ENCODE measurements at places on chromosomes 5 and 9.

DNA sequence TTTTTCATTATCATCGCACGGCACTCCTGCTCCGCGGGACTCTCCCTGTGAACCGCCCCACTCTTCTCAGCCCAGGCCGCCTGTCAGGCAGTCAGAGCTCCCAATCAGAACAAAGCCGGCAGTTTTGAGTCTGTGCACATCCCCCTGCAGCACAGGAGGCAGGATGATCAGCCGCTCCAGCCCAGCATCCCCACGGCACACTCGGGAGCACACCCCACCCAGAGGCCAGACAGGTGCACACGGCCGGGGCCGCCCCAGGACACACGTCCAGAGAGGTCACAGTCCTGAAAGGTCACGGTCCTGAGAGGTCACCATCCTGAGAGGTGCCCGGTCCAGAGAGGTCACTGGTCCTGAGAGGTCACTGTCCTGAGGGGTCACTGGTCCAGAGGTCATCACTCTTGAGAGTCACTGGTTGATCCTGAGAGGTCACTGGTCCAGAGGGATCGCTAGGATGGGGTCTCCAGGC lies 8.4 kb downstream of the TPPP start:
- DNase-seq = no peak

- no peak for DNase-seq
These were observed 78.1 kb upstream of the HMHB1 start for GRCh38 chr5:143733665-143734455.

DNA sequence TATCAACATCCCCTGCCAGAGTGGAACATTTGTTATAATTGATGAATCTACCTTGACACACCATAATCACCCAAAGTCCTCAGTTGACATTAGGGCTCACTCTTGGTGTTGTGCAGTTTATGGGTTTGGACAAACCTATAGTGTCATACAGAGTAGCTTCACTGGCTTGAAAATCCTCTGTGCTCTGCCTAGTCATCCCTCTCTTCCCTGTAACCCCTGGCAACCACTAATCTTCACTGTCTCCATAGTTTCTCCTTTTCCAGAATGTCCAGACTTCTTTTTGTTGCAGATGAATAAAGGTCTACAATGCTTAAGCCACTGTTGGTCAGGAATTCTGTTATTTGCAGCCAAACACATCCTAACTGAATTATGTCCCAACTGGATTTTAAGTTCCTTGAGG lies 22.5 kb upstream of the SUB1 start:
- no peak for DNase-seq

DNA sequence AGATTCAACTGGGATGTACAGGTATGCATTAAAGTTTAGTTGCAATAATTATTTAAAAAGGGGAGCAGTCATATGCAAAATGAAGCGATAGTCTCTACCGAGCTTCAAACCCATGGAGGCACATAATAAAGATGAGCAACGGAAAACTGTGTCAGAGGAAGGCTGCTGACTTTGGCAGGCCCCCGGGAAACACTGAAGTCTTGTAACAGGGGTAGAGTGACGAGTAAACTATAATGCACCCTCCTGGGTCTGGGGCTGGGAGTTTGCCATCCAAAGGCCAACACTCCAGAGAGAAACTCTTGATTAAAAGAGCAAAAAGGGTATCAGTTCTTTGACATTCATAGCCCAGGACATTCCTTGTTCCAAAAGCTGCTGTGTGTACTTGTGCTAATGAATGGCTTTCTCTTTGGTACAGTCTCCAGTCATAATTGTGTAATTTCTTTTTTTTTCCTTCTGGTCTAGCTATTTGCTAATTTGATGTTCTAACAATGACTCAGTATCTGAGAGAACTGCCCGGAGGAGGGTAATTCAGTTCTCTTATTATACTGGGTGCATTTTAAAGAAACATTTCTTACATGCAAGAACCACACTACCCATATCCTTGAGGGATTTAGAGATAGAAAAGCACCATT lies 59.2 kb downstream of the TNC start:
- DNase-seq = no peak

- DNase-seq = no peak
These were observed 110.1 kb upstream of the MOCS2 start for GRCh38 chr5:53219610-53220009.

- DNase-seq = no peak
These were observed 198.0 kb downstream of the CAAP1 start for GRCh38 chr9:26694381-26695297.

GRCh38 chr9:87557996-87558395 lies 60.3 kb downstream of the DAPK1 start:
- DNase-seq = no peak

DNA sequence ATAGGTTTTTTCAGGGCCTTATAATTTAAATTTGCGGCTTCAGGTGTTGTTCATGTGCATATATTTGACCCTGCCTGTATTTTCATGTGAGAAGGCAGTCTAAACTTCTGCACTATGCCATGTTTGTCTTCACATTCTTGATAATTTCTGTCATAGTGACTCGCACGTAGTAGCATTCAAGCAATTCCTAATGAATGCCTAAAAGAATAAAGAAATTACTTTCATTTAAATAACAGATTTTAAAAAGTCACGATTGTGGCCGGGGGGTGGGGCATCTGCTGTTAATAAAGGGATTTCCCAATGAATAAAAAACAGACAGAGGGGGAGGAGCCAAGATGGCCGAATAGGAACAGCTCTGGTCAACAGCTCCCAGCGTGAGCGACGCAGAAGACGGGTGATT lies 318.0 kb downstream of the ADAMTS6 start:
- DNase-seq = no peak

GRCh38 chr5:22431406-22431805 lies 421.7 kb downstream of the CDH12 start:
- DNase-seq = no peak

- no peak for DNase-seq
These were observed 136.7 kb upstream of the NFIL3 start for GRCh38 chr9:91560301-91560700.

GRCh38 chr5:156929366-156929948 lies 33.6 kb downstream of the TIMD4 start:
- DNase-seq = no peak

DNA sequence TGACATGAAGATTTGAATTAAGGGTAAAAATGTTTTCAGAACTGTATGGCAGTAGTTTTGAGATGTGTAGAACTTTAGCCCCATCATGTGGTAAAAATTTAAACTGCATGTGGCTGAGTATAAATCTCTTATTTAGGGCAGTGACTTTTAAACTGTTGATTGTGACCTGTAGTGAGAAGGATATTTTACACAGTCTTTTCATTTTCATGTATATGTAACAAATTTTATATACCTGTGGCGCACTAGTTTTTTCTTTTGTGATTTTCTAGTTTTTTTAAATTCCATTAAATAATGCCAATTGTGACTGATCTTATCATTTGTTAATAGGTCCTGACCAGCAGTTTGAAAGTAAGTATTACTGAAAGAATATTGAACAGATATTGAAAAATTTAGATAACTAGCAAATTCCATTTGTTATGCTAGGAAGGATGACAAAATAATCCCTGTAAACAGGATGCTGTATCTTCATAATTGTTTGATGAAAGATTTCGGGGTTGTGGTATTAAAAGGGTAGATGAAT lies 47.2 kb downstream of the GPBP1 start:
- DNase-seq = no peak

- no peak for DNase-seq
These were observed 22.8 kb upstream of the ELL2 start for GRCh38 chr5:95984287-95984938.

Measured in stimulated activated CD4-positive, alpha-beta T cell treated with anti-CD3 and anti-CD28 coated beads, Interleukin-1b, Interleukin-23, amount 100 ng/mL, for 1 hour (primary cell).